ENCODE measurements at places on chromosomes 6 and 20.

- peak; percentile 24 for DNase-seq
Measured at GRCh38 chr20:53157443-53158408, 185.6 kb downstream of the TSHZ2 start.

- no peak for DNase-seq
Measured at GRCh38 chr20:10898552-10898951, 224.8 kb upstream of the JAG1 start.

- no peak for DNase-seq
Measured at GRCh38 chr20:40646813-40647212, 42.2 kb downstream of the MAFB start.

- no peak for DNase-seq
Measured at GRCh38 chr6:87729965-87730719, 28.1 kb upstream of the AKIRIN2 start.

GRCh38 chr6:155473741-155474140 lies 18.1 kb upstream of the NOX3 start:
- DNase-seq, result no peak

GRCh38 chr20:36571564-36572504 lies 1.6 kb upstream of the TGIF2 start:
- DNase-seq, result no peak

GRCh38 chr6:53306819-53307347 lies 41.9 kb downstream of the ELOVL5 start:
- DNase-seq, result no peak

GRCh38 chr6:165049362-165049761 lies 260.0 kb downstream of the C6orf118 start:
- no peak for DNase-seq

DNA sequence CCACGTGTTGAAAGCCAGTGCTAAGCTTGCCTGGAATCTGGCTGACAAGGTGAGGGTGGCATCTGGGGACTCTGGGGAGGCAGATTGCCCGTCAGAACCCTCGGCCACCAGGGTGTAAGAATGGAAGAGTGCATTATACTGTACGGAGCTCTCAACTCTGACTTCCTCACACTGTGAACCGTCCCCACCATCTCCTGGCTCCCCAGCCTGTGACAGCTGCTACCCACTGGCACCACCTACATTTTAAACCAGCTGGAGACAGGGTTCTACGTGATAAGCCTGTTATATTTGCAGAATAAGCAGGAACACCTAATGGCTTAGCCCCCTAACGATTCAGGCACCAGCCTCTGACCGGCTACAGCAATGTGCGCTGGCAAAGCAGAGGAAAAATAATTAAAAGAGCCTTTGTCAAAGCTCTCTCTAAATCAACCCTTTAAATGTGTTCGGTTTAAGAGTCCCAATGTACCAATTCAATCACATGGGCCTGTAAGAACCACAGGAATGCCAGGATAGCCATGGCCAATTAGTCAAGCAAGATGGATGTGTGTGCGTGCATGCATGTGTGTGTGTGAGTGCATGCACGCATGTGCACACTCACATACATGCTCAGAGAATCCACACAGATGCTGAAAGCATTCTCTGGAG lies 89.1 kb upstream of the TAB2 start:
- DNase-seq, result no peak

- no peak for DNase-seq
Measured at GRCh38 chr20:59421920-59422637, 121.7 kb downstream of the EDN3 start.

DNA sequence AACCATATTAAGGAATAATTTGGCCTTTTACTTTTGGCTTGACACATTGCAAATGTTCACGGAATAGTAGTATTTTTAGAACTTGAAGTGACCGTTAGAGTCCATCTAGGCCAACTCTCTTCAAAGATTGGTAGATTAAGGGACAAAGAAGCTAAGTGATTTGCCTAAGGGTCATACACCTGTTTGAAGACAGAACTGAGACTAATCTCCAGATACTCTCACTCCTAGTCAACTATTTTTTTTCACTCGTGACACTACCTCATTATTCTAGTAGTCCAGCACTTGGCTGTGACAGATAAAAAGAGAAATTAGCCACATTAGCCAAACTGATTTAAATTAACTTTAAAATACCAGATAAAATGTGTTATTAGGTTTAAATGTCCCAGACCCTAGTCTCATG lies 10.6 kb downstream of the ACSS2 start:
- no peak for DNase-seq

DNA sequence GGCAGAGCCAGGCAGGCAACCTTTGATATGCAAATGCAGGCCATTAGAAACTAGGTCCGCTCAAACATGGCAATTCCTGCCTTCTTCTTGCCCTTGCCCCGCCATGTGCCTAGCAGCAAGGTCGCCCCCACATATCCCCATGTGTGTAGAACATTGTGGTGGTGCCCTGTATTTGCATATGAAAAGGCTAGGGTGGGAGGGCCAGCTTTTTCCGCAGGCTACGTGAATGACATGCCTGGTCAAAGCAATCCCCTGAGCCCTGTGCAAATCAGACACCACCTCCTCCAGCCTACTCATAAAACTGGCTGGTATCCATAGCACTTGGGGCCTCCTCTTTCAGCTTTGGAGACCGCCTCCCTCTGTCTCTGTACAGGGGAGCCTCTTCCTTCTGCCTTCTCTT lies 31.6 kb downstream of the GSTA2 start:
- no peak for DNase-seq

- no peak for DNase-seq
Measured at GRCh38 chr6:132964101-132964867, 149.9 kb downstream of the RPS12 start.

DNA sequence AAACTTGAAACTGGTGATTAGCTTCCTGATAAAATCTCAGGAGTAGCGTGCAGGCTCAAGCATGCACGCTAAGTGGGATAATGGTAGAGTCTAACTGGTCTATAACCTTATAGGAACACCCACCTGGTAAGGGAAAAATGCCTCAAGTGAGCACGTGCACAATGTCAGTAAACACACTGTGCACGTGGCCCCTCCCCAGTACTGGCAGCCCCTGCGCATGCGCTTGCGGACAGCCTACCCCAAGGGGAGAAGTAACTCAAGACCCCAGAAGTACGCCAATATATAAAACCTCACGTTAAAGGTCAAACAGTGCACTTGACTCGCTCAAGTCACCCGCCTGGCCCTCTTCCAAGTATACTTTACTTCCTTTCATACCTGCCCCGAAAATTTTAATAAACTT lies 23.1 kb upstream of the DOK5 start:
- no peak for DNase-seq

DNA sequence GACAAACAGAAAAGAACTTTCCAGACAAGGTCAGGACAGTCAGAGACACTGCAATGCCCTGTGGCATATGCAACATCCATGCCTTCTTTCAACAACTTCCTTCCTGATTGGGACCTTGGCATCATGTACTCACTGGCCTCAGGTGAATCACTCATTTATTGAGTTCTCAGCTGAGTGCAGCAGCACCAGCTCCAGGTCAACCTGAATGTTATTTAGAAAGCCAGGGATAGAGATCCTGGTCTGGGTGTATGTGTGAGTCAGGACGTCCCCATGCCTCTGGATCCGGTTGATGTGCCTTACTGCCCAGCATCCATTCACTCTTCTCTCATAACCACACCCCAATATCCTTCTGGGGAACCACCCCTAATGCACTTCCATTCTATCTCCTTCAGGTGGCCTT lies 54.4 kb downstream of the SNRNP48 start:
- no peak for DNase-seq

DNA sequence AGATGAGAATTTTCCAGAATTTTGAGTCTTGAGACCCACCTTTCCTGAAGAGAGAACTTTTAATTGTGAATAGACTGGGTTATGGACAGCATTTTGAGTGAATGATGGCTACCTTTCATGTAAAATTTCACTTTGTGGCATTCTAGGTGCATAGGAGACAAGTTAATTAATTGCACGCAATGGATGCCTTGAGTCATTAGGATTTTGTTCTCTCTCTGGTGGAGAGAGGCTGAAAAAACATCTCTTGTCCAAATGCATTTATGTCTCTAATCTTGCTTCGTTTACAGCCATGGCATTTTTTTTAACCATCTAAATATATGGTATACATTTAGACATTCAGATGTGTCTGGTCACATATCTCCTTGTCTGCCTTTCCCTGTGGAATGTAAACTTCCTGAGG lies 3.1 kb downstream of the RHAG start:
- DNase-seq, result no peak

GRCh38 chr6:119024111-119024510 lies 54.4 kb downstream of the FAM184A start:
- no peak for DNase-seq

- peak; percentile 43 for DNase-seq
Measured at GRCh38 chr6:130322673-130323268, 43.0 kb upstream of the TMEM200A start.

DNA sequence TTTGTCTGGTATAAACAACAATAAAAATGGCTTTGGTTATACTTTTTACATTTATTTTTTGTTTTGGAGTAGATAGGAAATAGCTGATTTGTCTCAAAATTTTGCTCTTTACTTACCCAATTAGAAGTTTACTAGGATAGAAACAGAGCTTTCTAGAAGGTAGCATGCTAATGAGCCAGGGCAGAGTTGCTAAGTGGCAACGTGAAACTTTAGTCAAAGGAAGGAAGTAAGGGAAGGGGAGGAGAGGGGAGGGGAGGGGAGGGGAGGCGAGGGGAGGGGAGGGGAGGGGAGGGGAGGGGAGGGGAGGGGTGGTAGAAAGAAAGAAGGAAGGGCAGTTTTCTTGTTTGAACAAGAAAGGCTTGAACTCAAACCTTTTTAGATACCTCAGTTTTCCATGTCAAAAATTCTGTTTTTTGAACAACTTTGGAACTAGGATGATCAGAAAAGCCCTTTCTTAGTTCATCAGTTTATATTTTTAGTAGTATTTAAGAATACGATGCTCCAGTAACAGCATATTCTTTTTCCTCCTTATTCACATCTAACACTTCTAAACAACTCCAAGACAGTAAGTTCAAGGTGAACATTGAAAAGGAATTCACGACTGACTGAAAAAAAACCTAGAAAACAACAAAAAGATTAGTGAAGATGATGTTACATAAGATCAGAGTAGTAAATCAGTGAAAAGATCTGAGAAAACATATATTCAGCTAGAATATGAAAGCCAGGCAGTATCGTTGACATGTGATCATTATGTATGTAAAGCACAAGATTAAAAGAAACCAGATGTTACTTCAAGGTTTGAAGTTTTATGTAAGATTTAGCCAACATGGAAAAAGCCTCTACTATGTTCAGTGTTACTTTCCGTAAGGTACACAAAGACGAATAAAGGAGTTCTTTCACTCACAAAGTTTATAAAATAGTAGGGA lies 263.4 kb downstream of the ARHGAP18 start:
- DNase-seq, result no peak

- DNase-seq, result no peak
Measured at GRCh38 chr6:139990026-139990686, 615.7 kb upstream of the CITED2 start.

DNA sequence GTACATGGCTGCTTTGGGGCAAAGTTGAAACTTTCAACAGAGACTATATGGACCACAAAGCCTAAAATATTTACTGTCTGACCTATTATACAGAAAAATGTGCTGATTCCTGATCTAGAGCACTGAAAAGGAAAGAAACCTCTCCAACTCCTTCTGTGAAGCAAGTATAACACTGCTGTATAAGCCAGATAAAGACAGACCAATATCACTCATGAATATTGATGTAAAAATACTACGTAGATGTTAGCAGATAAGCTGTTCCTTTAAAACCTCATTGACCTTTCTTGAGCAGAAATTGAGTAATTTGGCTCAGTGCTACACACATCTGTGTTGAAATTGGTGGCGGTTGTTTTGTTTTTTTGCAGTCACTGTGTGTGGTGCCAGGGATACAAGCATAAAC lies 69.9 kb upstream of the HDAC2 start:
- no peak for DNase-seq

DNA sequence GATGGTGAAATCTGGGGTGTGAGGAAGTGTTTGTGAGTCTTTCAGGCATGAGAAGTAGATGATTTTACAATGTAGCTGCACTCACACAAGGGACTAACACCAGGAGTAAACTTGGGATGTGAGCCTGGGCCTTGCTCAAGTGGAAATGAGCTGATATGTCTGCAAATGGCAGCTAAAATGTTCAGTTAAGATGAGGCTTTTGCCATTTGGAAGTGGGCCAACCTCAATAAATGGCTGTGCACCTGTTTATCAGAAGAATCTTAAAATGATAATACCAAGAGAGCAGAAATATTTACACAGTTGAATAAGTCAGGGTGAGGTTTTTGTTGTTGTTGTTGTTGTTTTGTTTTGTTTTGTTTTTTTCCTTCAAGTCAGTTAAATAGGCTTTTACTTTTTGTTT lies 25.7 kb upstream of the KLHL31 start:
- DNase-seq, result no peak

GRCh38 chr6:25192590-25193459 lies 86.3 kb upstream of the CARMIL1 start:
- no peak for DNase-seq

GRCh38 chr6:11763460-11764249 lies 14.9 kb downstream of the ADTRP start:
- no peak for DNase-seq

- no peak for DNase-seq
Measured at GRCh38 chr20:49696594-49696993, 17.1 kb downstream of the B4GALT5 start.

GRCh38 chr6:136593748-136594490 lies 43.7 kb upstream of the MAP7 start:
- peak; percentile 17 for DNase-seq

DNA sequence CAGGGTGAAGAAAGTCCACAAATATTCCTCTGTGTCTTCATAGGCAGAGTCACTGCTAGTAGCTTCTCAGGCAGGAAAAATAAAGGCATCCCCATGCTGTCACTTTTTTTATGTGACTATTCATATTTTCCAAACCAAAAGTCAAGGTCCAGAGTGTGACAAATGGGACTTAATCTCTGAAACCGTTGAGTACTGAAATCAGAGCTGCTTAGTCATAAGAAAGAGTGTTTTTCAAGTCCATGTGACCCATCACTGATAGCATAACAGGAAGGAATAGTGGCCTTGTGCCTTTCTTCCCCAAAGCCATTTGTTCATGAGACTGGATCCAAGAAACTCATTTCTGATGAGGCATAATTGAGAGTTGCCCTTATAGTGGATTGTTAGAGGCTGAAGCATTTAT lies 210.3 kb upstream of the TSHZ2 start:
- DNase-seq, result no peak

DNA sequence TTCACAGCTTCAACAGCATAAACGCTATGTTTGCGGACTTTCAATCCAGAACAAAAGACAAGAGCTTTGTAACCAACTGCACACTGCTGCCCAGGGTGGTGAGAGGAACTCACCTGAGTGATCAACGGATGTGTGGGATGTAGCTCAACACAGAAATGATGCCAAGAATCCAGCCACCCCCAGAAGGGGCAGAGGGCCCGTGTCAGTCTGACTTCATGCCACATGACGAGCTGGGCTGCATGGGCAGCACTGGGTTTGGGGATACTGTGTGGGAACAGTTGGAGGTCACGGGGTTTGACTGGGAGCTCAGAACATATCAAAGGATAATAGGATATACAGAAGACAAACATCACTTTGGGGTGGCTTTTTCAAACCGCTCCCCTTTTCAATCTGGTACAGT lies 79.4 kb upstream of the TRAF3IP2 start:
- DNase-seq, result no peak

DNA sequence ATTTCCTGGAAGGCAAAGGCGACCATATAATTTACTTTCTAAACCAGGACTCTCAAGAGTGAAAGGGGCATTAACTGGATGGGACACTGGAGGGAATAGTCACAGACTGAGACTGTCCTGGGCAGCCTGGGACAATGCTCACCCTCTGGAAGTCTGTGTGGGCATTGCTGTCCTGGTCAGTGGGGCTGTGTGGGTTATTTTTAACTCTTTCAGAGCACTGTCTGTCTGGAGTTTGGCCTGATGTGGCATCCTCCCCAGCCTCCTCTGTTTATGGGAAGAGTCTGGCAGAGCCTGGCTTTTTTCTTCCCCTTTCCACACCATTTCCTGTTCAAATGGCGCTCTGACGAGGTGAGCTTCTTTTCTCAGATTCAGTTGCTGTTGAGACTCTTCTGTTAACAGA lies 11.7 kb downstream of the DAAM2 start:
- no peak for DNase-seq

Data from effector memory CD8-positive, alpha-beta T cell (primary cell).